ENCODE measurements at places on chromosomes 1 and 21.

DNA sequence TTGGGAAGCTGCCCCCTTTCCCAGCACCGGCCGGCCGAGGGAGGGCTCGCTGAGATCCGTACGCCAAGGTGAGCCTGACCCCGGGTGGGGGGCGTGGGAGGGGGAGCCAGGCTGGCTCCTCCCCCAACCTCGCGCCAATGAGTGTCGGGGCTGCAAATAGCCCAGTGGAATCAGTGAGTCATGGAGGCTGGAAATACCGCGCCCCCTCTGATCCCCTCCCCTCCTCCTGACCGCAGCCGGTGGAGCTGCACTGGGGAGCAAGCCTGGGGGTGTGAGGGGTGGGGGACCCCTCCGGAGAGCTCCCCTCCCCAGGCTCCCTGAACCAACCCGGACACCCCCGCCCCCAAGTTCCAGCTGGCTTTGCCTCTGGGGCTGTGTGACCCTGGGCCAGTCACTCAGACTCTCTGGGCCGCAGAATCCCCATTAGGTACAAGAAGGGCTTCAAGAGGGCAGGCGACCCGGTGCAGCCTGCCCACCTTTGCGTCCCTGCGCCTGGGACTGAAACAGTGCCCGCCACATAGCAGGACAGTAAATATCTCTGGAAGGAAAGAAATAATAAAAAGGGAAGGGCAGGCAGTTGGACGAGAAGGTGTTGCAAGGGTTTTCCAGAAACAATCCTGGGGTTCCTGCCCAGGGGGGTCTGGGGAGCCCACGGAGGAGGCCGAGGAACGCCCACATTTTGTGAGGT lies 4.5 kb downstream of the HSPB7 start:
- peak; percentile 48 for DNase-seq

- no peak for DNase-seq
Observed at GRCh38 chr21:32371913-32372314, 20.9 kb downstream of the URB1 start.

DNA sequence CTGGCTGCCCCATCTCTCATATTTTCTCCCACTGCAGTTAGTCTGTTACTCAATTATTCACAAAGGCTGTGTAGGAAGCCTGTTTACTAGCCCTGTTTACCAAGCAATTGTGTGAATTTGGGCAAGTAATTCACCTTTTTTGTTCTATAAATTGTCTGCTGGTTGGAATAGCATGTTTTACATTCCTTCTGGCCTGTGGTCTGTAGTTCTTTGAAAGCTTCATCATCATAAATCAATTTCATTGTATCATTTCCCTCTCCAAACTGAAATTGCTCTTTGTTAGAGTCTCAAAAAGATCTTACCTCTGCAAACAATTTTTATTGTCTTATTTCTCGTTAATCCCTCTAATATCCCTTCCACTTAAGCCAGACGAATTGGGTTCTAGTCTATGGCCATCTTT lies 1059.5 kb upstream of the ADGRL4 start:
- DNase-seq = no peak

DNA sequence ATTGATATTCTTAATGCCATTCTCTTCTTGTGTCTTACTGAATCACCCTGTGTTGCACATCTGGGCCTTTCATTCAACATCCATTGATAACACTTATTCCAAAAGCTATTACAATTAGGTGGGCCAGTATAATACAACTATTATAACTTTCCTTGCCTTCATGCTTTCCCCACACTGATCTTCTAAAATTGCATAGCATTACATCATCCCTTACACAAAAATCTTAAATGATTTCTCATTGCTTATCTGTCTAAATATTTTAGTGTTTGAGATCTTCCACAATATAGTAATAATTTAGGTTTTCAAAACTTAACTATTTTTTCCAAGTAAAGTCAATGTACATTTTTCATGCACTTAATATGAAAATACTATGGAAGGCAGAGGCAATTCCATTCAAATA lies 1634.1 kb downstream of the PLA2G4A start:
- DNase-seq = no peak

GRCh38 chr1:20291645-20292084 lies 990 bp downstream of the VWA5B1 start:
- peak; percentile 40 for DNase-seq

DNA sequence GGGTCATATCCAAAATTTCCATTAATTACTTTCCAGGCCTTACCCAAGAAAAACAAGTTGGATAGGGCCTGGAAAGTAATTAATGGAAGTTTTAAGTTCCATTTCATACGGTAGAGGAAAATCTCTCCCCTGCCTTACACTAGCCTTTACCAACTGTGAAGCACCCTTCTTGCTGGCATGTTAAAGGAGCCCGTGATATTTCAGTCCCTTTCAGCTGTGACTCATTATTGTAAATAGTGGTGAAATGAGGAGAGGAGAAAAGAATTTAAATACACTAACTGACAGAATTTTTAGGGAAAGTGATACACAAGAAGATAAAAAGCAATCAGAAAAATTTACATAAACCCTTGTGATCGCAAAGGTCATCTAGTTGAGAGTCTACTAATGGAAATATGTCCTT lies 20.3 kb upstream of the KAZN start:
- DNase-seq = no peak

DNA sequence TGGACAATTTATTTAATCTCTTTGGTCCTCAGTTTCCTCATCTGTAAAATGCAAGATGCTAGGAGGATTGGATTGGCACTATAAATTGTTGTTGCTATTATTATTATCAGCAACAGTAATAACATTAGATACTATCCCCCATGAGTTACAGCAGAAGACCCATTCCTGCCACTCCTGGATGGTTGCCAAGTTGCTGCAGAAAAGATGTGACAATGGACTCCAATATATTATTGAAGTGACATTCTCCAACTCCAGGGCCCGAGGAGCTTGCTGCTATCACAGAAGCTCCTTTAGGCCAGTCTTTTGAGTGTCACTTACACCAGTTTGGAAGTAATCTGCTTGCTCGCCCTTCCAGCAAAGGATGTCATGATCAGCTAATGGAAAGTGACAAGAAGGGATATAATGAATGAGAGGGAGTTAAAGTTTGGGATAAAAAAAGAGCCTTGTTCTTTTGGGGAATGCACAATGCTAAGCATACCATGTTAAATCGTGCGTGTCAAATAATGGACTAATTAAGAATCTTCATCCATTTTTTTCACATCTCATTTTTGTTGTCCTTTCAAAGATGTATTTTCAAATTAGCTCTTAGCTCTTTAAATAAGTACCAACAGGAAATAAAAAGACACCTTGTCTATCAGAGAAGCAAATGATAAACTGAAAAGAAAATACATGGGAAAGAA lies 19.5 kb upstream of the PROX1 start:
- no peak for DNase-seq

GRCh38 chr1:103788377-103788776 lies 38.7 kb downstream of the AMY1C start:
- no peak for DNase-seq

DNA sequence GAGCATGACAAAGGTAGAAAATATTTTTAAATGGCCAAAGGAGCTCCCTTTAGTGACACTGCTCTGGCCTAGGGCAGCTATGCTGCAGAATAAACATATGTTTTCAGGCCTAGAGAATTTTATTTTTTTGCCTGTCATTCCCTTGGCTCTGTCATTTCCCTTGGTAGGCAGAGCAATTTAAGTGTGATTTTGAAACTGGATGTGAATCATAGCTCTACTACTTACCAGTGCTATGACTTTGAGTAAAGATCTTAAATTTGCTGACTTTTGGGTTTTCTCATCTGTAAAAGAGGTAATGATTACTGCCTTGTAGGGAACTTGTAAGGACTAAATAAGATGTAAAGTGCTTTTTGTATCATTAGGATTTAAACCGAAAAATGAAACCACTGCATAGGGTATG lies 189.0 kb upstream of the ZRANB2 start:
- no peak for DNase-seq

DNA sequence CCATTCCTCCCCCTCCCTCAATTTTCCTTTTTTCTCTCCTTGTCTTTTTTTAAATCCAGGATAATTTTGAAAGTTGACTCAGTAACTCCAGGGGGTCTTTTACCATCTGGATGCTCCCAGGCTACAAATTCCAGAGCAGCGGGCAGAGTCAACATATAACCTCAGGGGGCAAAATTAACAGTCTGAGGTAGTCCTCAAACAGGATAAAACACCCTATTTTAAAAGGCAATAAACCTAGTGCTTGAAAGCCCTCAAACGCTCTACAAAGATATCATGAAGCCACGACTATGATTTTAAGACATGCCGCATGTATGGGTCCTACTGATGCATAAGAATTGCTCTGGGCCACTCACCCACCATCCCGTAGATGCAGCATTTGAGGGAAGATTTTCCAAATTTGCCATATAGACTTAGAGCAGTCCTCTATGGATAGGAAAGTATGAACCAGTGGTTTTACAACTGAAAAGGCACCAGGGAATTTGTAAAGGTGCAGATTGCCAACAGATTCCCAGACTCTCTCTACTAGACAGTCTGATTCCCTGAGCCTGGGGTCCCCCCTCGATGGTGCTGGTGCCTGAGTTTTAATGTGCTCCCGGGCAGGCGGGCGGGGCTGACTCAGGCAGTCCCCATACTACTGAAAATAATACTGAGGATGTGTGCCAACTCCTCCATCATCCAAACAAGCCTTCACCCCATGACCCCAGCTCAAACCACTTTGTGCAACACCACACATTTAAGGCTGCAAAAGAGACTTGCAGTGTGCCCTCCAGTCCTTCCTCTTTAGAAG lies 37.2 kb downstream of the PTPN14 start:
- DNase-seq = no peak

All from activated naive CD8-positive, alpha-beta T cell treated with anti-CD3 and anti-CD28 coated beads, Interleukin-2, amount 10 ng/mL, durations not matched to agents 7 days and 5 days (primary cell).